ENCODE measurements at places on chromosomes 7 and 10.

DNA sequence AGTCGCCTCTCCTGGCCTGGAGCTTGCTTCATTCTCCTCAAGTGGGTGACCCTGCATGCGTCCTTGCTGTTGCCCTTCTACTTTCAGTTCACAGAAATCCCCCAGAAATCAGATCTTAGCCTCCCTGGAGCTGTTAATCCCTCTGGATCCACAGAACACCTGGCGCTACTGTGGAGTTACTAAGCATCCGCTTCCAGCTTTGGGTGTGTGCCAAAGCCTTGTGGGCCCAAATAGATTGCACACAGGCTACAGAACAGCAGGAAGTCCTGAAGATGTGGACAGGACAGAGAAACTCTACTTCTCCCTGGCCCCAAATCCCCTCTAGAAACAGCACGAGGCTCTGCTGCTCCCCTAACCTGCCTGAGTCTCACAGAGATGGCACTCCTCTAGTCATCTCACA lies 36.6 kb upstream of the PDLIM1 start:
- DNase-seq, result no peak

DNA sequence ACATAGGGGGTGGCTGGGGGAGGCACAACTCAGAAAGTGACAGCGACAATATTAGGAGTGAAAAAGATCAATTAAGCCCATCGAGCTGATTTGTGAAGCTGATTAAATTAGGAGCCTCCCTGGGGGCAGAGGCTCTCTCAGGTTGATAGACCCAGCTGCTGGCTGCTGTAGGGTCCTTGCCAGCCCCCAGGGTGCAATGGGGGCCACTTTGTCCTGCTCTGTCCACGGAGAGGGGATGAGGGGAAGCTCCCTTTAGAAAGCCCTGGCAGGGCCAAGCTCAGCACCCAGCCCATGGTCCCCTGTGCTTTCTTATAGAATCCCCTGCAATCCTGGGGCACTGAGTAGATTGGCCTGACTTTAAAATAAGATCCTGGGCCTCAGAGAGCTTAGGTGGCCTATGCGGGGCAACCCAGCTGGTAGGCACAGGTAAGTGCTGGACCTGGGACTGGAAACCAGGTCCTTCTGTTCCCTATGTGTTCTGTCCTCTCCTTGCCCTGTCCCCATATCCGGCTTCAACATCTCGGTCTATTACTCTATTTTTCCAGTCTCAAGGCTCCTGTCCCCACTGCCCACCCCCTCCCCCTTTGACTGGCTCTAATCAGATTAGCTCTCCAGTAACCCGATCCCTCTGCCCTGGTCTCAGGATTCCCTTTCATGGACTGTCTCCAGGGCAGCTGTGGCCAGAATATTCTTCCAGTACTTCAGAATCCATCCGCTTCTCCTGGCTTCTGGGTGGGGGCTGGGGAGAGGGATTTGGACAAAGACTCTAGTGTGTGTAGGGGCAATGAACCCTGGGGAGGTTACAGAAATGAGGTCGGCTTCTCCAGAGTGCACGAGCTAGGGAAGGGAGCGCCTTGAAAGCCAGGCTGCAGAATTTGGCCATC lies 259.6 kb downstream of the RPS24 start:
- no peak for DNase-seq

GRCh38 chr7:55288070-55288824 lies 76.9 kb upstream of the LANCL2 start:
- no peak for DNase-seq

DNA sequence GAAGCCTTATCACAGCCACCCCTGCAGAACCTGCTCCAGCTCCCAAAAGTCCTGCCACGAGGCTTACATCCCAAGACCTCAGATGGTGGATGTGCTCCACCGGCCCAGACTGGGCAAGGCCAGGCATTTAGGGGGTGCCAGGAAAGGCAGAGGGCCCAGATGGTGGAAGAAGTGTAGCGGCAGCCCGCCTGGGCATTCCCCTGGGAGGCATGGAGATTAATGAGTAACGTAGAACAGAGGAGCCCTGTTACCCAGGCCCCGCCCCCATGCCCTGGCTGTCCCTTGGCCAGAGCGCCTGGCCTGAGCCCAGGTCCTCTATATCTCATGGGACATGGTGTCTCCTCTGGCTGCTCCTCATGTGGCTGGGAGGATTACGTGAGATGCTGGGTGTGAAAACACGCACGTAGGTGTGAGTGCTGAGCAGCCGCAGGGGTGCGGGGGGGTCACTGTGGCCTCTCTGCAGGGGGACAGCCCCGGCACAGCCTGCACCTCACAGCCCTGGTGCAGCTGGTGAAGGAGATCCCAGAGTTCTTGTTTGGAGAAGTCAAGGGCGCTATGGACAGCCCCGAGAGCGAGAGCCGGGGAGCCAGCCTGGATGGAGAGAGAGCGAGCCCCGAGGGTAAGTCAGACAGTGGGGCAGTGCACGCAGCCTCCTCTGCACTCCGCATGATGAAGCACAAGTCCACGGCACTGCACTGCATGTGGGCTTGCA lies 52.9 kb downstream of the ZNF467 start:
- no peak for DNase-seq

DNA sequence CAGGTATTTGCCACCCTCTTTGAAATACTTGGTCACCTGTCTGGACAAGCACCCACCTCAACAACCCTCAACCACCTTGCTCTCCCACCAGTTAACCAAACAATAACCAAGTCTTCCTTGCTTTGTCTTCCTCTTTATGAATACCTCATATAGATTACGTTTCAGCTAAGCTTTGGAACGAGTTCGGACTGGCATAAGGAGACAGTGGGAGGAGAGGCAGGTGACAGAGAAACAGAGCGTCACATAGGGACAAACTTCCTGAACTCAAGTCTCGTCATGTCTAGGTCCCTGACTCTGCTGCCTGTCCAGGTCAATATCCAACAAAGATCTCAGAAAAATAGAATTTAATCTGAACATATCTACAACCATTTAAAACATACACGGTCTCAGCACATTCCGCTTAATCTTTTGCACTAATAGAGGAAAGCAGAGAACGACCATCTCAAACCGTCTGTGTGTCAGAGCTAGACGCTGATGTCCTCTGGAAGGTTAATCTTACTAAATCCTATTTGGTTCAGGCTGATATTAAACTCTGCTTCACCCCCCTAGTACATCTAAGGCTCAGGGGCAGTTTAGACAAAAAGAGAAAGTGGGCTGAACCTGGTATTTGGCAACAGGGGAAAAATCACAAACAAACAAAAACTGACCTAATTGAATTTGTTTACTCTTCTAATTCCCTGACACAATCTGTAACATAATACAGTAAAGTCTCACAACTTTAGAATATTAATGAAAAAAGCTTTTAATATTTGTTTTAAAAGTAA lies 26.4 kb upstream of the SVOPL start:
- DNase-seq, result no peak

GRCh38 chr10:69406302-69406811 lies 10.4 kb downstream of the TACR2 start:
- DNase-seq, result no peak

DNA sequence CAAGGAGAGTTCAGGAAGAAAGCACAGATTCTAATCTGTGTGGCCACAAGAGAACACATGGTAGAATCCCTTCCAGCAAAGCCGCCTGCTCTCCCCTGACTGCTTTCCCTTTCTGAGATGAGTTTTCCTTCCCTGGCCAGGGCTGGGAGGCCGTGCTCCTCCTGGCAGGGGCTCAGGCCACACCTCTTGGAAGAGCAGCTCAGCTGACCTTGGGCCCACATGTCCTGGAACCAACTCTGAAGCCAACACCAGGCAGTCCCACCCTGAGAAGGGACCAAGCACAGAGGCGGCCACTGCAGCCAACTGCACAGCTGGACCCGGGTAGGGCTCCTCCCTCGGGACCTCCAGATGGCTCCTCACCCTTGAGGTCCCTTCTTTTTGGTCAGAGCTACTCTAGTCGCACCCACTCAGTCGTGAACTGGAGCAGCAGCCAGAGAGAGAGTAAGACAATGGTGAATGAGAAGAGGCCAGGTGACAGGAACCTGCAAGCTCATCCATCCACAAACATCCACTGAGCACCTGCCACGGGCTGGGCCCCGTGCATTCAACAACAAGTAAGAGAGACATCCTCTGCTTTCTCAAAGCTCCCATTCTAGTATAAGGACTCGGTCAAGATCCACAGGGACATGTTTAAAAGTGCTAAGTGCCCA lies 40.3 kb downstream of the FAM53B start:
- DNase-seq, result no peak

DNA sequence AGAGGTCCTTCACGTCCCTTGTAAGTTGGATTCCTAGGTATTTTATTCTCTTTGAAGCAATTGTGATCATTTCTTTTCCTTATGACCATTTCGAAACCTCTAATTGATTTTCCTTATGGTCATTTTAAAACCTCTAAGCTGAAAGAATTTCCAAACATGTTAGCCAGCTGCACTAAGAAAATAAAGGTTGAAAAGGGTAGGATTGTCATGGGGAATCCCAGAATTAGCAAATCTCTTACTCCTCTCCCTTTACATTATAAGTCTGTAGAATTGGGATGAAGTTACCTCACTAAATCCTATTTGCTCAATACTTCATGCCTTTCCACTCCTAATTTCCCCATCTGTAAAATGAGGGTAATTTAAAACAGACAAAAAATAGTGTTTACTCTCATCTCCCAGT lies 79.5 kb downstream of the FAM185A start:
- no peak for DNase-seq

- DNase-seq, result no peak
Measured at GRCh38 chr10:103555712-103556111, 62.2 kb downstream of the NEURL1 start.

Data from activated CD4-positive, alpha-beta T cell treated with anti-CD3 and anti-CD28 coated beads, Interleukin-2, amount 50 U/mL, for 24 hours (primary cell).